ENCODE measurements at places on chromosomes 16 and 17.

DNA sequence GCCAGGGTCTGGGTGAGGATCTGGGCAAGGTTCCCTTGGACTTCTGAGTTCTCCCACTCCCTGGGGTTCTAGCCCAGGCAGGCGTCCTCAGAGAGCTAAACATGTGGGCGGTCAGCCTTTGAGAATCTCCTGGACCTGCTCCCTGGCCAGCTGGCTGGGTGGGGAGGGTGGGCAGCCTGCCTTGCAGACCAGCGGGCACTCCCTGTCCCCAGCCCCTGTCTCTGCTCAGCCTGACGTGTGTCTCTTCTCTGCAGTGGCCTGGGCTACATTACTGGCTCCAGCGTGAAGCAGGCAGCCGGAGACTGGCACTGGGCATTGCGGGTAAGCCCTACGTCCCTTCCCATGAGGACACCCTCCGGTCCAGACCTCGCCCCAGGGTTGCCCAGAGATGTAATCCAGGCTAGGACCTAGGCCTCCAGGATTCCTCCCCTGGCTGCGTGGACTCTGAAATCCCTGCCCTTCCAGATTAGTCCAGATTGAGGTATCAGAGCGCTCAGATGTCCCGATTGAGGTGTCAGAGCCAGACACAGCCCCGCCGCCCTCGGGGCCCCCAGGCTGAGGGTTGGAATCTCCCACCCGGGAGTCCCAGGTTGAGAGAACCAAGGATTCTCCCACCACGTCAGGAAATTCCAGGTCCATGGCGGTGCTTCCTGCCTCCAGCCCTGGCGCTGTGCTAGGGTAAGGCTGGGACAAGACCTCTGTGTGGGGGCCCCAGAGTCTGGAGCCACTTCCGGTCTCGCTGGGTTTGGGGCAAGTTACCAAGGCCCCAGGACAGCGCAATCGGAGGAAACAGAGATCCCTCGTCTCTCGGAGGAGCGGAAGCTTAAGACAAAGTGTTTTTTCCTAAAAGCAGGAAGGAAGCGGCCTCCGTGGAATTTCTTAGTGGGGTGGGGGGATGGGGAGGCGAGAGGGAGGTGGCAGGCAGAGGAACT, 24.1 kb downstream of the MYBBP1A start:
- no peak for DNase-seq

GRCh38 chr16:2702871-2703745, 16.9 kb downstream of the PRSS27 start:
- DNase-seq: no peak

- no peak for DNase-seq
Measured at GRCh38 chr17:27081002-27081638, 212.8 kb upstream of the WSB1 start.

- no peak for DNase-seq
Measured at GRCh38 chr16:82414476-82414875, 212.3 kb upstream of the CDH13 start.

DNA sequence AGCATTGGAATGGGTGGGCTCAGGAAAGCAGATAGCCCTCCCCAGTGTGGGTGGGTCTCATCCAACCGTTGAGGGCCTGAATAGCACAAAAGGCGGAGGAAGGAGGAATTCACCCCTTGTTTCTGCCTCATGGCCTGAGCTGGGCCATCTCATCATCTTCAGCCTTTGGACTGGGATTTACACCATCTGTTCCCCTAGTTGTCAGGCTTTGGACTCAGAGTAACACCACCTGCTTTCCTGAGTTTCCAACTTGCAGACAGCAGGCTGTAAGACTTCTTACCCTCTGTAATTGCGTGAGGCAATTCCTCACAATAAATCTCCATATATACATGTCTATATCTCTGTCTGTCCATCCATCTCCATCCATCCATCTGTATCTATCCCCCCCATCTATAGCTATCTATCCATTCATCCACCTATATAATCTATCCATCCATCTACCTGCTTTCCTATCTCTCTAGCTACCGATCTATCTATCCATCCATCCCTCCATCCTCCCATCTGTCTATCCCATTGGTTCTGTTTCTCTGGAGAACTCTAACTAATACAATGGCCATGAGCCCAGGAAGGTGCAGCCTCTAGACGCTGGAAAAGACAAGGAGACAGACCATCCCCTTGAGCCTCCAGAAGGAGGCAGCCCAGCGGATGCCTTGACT, 21.3 kb downstream of the DNAH17 start:
- no peak for DNase-seq
